ENCODE measurements at places on chromosomes 1 and 21.
A peak's percentile ranks its signal among the peaks of the same experiment; 100 is the strongest.

DNA sequence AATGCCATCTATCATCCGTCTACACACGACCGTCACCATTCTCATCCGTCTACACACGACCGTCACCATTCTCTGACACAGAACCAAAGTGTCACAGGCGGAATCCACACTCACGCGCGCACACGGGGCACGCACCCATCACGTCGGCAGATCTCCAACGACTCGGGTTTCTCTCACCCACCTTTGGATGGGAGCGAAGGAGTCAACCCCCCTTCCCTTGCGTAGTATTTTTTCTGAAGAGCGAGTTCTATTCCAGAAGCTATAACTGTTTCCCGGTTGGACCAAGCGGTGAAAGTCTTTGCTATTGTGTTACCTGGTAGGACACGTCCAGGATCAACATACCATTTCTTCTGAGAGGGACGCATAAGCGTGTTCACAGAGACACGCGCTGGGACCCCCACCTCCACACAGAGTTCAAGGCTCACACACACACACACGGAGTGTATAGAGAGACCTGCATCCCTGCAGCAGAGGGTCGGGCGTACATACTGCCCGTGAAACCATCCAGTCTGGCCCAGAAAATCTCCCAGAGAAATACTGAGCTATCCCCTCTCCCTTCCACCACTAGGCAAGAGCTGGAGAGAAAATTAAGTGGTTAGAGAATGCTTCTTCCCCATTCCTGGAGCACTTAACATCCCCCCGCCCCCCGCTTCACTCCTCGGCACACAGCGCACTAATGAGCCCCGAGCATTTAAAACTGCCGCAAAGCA is 741 bp downstream of the DUSP10 start:
- peak; percentile 46 for DNase-seq

GRCh38 chr1:219587801-219588561 is 24.9 kb downstream of the ZC3H11B start:
- DNase-seq = no peak

DNA sequence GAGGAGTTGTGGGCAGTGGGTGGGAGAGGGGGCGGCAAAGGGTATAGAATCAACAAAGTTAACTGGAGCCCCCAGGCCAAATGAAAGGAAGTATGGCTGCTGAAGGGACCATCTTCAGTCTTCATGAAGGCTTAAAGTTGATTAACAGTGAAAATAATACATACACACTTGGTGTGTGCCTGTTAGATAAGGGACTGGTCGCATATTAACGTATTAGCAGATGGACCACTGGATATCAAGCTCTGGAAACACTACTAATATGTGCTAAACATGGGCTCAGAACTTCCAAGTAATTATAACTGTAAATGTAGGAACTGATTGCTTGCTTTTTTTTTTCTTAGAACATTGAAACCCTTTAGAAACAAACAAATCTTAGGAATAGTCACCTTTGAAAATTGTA is 224.7 kb upstream of the KIAA0040 start:
- DNase-seq = no peak

DNA sequence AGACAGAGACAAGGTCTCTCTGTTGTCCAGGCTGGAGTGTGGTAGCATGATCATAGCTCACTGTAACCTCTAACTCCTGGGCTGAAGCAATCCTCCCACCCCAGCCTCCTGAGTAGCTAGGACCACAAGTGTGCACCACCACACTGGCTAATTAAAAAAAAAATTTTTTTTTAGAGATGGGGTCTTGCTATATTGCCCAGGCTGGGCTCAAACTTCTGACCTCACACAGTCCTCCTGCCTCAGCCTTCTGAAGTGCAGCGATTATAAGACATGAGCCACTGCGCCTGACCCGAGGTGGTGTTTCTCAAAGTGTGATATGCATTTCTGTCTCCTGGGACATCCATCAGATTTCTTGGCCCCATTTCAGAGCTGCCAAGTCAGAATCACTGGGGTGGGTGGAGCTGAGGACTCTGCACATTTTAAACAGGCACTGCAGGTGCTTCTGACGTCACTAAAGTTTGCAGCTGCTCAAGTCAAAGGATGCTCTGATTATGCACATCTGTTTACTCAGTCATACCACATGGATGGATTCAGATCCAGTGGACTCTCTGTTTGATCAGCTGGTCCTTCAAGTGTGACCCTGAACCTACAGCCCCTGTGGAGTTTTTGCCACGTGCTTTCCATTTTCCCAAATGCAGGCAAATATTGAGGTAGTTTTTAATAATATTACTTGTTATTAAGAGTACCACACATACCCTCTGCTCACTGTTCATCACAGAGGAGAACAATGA is 21.4 kb downstream of the TGFB2 start:
- DNase-seq = no peak

DNA sequence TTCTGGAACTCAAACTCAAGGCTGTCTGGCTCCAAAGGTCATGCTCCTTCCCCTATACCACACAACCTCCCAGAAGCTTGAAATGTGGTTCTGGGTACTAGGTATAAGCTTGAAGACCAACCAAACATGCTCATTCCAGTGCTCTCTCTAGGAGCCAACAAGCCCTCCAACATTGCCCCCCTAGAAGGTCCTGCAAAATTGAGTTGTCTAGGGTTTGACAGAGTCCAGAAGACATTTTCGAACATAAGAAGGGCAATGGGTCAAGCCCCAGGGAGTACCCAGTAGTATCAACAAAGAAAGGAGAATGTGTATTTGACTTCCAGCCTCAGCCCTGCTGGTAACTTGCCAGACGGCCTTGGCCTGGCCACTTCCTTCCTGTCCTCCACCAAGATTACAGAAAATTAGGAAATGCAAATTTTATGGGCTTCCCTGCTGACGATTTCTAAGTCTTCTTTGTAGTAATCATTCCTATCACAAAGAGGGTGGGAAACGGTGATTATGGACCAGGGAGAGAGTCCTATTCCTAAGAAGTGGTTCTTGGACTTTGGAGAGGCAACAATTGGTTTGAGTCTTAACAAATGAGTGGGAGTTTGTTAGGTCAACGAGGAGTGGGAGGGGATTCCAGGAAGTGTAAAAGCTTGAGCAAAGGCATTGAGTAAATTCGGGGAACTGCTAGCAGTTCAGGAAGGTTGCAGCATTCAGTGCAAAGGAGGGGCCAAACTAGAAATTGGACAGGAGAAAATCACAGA is 18.7 kb upstream of the SLAMF1 start:
- peak; percentile 51 for DNase-seq

DNA sequence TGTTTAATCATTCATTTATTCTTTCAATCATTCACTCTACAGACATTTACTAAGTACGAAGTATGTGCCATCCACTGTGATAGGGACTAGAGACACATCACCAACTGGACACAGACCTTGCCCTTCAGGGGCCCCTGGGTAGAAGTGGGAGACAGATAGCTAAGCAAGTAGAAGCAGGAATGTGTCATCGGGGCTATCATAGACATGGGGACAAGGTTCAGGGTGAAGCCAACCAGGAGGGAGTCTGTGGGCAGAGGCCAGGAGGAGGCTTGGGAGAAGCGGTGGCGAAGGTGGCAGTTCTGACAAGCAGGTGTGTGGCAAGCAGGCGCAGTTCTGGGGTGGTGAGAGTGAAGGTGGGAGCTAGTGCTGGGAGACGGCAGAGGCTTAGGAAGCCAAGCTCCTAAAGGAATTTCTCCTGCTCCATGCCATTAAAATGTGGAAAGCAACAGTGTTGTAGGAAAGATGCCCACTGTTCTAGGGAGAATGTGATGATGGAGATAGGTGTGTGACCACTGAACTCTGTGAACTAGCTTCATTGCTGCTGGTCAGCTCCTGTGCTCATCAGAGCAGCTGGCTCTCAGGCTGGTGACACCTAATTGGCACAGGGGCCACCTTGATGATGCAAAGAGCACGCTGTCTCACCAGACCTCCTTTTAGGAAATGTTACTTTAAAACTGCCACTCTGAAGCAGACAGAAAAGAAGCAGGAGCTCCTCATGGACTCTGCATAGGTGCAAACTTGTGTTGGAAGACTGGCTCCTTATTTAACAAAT is 79.7 kb upstream of the LPGAT1 start:
- DNase-seq = no peak

GRCh38 chr1:17335821-17336710 is 28.1 kb downstream of the PADI4 start:
- peak; percentile 74 for DNase-seq
